ENCODE measurements at places on chromosomes 13 and 19.

DNA sequence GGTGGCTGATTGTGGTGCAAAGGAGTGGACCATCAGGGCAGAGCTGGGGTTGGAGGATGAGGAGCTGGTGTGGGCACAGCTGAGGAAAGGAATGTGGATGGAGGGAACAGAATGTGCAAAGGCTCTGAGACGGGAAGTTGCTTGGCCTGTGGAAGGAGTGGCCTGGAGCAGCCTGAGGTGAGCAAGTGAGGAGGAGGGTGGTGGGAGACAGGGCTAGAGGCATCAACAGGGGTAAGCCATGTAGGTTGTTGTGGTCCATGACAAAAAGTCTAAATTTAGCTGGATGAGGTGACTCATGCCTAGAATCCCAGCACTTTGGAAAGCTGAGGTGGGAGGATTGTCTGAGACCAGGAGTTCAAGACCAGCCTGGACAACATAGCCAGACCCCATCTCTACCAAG lies 9.5 kb downstream of the CYP4F22 start:
- no peak for DNase-seq

- DNase-seq, result no peak
Observed at GRCh38 chr13:69903081-69903480, 204.5 kb upstream of the ATXN8OS start.

DNA sequence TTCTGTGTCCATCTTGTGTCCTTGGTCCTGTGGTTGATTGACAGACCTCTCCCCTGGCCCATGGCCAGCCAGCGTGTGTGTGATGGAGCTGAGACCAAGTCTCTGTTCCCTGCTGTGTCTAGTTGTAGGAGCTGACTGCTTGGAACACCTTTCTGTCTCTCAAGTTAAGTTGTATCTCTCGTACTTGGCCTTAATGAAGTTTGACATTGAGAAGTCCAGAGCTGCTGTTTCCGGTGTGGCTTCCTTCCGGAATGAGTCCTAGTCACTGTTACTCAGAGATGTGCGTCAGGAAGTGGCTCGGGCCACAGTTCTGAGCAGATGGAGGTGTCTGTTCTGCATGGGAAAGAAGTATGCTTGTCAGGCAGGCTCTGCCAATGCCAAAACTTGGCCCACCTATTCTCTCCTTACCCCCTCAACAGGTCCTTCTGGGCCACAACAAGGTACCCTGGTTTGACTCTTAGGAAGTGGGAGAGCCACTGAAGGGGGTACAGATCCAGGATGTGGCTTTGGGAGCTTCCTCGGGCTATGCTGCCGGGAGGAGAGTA lies 54.3 kb downstream of the GATAD2A start:
- DNase-seq, result peak; percentile 29

DNA sequence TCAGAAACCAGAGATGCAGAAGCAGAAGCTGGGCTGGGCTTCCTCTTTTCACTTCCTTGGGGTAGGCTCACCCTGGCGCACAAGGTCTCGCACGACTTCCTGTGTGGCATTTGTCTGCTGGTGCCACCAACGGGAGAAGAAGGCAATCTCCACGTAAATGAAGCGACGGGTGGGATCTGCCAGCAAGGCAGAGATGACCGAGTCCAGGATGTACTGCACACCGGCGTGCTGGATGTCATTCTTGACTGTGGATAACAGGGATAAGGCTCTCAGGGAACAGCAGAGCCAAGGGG lies 1.3 kb downstream of the MAN2B1 start:
- DNase-seq, result peak; percentile 29

- DNase-seq, result no peak
Observed at GRCh38 chr19:5692723-5693194, 2.7 kb downstream of the RPL36 start.

DNA sequence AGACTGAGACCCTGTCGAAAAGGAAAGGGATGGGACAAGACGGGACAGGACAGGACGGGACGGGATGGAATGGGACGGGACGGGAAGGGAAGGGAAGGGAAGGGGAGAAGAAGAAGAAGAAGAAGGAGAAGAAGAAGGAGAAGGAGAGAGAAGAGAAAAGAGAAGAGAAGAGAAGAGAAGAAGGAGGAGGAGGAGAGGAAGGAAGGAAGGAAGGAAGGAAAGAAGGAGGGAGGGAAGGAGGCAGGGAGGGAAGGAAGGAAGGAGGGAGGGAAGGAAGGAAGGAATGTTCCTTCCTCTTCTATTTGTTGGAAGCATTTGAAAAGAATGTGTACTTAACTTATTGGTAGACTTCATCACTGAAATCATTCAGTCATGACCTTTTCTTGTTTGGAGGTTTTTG lies 9.6 kb upstream of the SHFL start:
- no peak for DNase-seq

- no peak for DNase-seq
Observed at GRCh38 chr13:55761986-55762385, 1378.7 kb upstream of the PRR20A start.

GRCh38 chr13:58202099-58202498 lies 570.6 kb downstream of the PCDH17 start:
- DNase-seq, result no peak

- no peak for DNase-seq
Observed at GRCh38 chr13:75339635-75340374, 142.2 kb downstream of the TBC1D4 start.

- DNase-seq, result no peak
Observed at GRCh38 chr13:59414006-59414405, 749.7 kb downstream of the DIAPH3 start.

DNA sequence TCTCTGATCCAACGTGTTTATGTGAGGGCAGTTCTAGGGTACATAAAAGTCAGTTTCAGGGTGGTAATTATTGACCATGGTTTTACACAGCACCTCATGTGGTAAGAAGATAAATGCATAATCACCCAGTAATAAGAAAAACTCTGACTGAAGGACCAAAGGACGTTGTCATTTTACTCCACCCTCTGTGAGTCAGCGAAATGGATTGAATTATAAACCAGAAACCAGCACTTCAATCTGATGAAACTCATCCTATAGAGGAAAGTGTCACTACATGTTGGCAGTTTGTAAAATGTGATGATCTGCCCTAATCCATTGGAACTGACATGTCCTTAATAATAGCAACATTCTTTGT lies 406.8 kb downstream of the KLF5 start:
- no peak for DNase-seq

DNA sequence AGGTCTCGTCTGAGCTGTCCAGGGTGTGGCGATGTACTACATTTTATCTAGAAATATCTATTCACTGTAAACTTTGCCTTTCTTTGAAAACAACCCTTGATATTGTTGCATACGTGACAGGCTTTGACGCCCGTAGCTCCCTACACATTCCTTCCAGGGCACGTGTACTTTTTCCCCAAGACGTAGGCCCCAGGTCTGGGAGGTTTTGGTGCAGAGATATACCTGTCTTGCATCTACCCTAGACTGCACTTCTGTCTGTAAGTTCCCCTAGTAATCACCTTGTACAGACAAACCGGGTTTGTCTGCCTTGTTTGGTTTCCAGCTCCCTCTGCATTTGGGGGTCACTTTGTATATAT lies 69.2 kb downstream of the ERICH6B start:
- DNase-seq, result no peak

- no peak for DNase-seq
Observed at GRCh38 chr13:93343097-93343496, 116.5 kb downstream of the GPC6 start.

GRCh38 chr13:40096357-40096901 lies 441.0 kb downstream of the COG6 start:
- DNase-seq, result no peak

DNA sequence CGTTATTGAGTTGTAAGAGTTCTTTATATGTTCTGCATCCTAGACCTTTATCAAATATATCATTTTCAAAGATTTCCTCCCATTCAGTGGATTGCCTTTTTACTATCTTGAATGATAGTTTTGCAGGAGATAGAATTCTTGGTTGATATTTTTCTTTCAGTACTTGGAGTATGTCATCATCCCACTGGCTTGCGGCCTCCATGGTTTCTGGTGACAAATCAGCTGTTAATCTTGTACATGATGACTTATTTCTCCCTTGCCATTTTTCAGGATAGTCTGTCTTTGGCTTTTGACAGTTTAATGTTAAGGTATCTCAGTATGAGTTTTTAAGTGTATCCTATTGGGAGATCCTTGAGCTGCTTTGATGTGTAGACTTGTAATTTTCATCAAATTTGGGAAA lies 8.5 kb downstream of the ZNF557 start:
- DNase-seq, result no peak

GRCh38 chr19:44634785-44635184 lies 8.9 kb upstream of the PVR start:
- no peak for DNase-seq

GRCh38 chr13:40024204-40024966 lies 368.9 kb downstream of the COG6 start:
- no peak for DNase-seq

DNA sequence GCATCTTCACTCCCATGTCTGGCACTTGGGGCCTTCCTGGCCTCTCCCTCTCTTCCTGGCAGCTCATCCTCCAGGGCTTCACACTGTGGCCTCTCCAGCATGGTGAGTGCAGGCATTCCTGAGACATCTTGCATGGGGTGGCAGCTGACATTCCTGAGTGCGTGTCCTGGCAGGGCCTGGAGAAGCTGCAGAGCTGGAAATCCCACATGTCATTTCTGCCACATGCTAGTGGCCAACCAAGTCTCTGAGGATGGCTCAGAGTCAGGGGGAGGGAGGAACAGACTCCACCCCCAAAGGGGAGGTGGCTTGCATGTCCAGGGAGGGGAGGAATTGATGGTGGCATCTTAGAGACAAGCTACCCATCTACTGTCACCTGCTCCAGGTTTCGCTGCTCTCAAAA lies 41.6 kb upstream of the AMER2 start:
- no peak for DNase-seq

- DNase-seq, result no peak
Observed at GRCh38 chr13:52760077-52760476, 20.5 kb upstream of the CNMD start.

DNA sequence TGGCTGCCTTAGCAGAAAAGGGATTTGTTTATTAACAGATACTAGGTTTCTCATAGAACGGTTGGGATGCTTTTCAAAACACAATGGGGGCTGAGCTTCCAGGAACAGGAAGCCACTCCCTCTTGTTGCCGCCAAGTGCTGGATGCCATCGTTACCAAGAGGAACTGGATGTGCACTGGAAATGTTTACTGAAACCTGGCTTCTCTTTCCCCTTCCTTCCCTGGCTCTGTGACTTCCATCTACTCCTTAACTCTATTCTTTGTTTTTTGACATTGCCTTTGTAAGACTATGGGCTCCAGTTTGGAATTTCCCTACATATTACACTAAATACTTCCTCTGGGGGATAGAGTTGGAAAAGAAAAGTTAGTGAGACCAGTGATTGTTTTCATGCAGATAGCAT lies 11.7 kb upstream of the KL start:
- no peak for DNase-seq
